ENCODE measurements at places on chromosomes 6 and 20. TPM values are rescaled to one million over a fixed set of nuclear protein-coding genes. Genes with fewer than 3 reads are reported as not detected.

GRCh38 chr6:166204852-166205650 lies 37.4 kb upstream of the TBXT start:
- no peaks in the 10 kb centered on the region for H3K4me1 ChIP-seq
- H3K27me3 ChIP-seq, result no peaks in the 10 kb centered on the region
- no peak for DNase-seq
- H3K27ac ChIP-seq, result no peak overlapping the region
- H3K4me3 ChIP-seq, result no peak overlapping the region

- H3K36me3 ChIP-seq, result no peaks in the 10 kb centered on the region
- no peaks in the 10 kb centered on the region for H3K27me3 ChIP-seq
- peaks cover 16% of the 10 kb centered on the region for H3K4me1 ChIP-seq
- H3K4me3 ChIP-seq, result no peak overlapping the region
- DNase-seq, result no peak
Measured at GRCh38 chr6:22926790-22927354, 357.5 kb downstream of the HDGFL1 start.

GRCh38 chr6:136784910-136785746 lies 7.1 kb downstream of the MAP3K5 start:
- peak; percentile 78 for DNase-seq
- peaks cover 13% of the 10 kb centered on the region for H3K4me1 ChIP-seq
- no peaks in the 10 kb centered on the region for H3K27me3 ChIP-seq
- no peak overlapping the region for H3K4me3 ChIP-seq

GRCh38 chr6:63897459-63897858 lies 261.9 kb downstream of the PHF3 start:
- no peaks in the 10 kb centered on the region for H3K36me3 ChIP-seq
- H3K27ac ChIP-seq, result no peak overlapping the region
- no peaks in the 10 kb centered on the region for H3K4me1 ChIP-seq
- H3K4me3 ChIP-seq, result no peak overlapping the region

DNA sequence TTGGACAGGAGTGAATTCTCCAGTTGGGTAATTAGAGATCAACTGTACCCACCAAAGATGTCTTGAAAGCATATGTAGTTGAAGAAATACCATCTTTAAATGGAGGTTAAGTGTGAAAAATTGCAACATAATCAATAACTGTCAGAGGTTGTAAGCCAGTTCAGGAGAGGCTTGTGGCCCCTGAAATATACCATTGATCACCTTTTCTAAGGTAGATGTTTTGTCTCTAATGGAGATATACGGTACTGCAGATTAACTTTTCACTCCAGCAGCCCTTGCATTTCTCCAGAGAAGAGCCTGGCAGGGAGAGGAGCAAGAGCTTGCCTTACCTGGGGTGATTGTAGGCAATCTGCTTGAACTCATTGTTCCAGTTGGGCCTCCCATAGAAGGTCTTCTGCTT lies 48.8 kb downstream of the NOX3 start:
- H3K4me3 ChIP-seq, result no peak overlapping the region
- H3K27me3 ChIP-seq, result no peaks in the 10 kb centered on the region
- H3K4me1 ChIP-seq, result no peaks in the 10 kb centered on the region
- no peak for DNase-seq
- no peaks in the 10 kb centered on the region for H3K36me3 ChIP-seq

- peaks cover 29% of the 10 kb centered on the region for H3K4me1 ChIP-seq
- no peak overlapping the region for H3K27ac ChIP-seq
- no peak for DNase-seq
- no peak overlapping the region for H3K4me3 ChIP-seq
- H3K27me3 ChIP-seq, result no peaks in the 10 kb centered on the region
- H3K36me3 ChIP-seq, result no peaks in the 10 kb centered on the region
Measured at GRCh38 chr6:122392564-122393350, 6.7 kb upstream of the HSF2 start.

GRCh38 chr6:63213325-63213724 lies 2.1 kb downstream of the FKBP1C start:
- H3K4me3 ChIP-seq, result no peak overlapping the region
- H3K27me3 ChIP-seq, result no peaks in the 10 kb centered on the region
- no peak overlapping the region for H3K27ac ChIP-seq
- H3K4me1 ChIP-seq, result no peaks in the 10 kb centered on the region
- DNase-seq, result no peak

DNA sequence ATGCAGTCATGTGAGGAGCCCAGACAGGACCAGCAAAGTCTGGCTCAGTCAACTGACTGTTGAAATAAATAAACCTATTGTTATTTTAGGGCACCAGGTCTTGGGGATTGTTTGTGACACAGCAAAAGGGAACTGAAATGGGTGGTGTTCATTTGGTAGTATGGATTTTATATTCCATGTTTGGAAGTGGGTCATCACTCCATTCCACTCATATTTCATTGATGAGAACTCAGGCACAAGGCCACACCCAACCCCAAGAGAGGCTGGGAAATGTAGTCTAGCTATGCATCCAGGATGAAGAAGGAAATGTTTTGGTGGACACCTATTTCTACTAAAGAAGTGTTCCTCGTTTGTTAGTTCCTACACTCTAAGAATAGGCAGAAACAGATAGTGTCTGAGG lies 64.9 kb upstream of the BTBD3 start:
- no peaks in the 10 kb centered on the region for H3K36me3 ChIP-seq
- no peak for DNase-seq
- no peaks in the 10 kb centered on the region for H3K27me3 ChIP-seq
- peaks cover 3% of the 10 kb centered on the region for H3K4me1 ChIP-seq

DNA sequence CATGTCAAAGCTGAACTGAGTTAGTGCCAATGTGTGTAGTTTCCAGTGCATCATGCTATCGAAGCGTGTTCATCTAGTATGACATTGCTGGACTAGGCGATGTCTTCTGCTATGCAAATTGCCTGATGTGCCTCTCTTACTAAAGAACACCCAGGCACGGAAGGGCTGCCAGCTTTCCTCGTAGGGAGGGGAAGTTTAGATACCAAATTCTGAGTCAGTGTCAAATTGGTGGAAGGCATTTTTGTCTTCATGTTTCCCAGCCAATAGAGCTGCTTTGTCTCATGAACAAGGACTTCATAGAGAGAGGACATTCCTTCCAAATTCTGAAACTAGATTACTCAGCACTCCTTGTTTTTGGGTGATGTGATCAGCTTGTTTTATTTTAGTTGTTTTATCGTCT lies 320.1 kb downstream of the BTBD3 start:
- H3K4me1 ChIP-seq, result peaks cover 35% of the 10 kb centered on the region
- no peaks in the 10 kb centered on the region for H3K27me3 ChIP-seq
- H3K4me3 ChIP-seq, result no peak overlapping the region
- DNase-seq, result peak; percentile 64

GSTA4 gene
- 21.0 TPM for total RNA-seq

DNA sequence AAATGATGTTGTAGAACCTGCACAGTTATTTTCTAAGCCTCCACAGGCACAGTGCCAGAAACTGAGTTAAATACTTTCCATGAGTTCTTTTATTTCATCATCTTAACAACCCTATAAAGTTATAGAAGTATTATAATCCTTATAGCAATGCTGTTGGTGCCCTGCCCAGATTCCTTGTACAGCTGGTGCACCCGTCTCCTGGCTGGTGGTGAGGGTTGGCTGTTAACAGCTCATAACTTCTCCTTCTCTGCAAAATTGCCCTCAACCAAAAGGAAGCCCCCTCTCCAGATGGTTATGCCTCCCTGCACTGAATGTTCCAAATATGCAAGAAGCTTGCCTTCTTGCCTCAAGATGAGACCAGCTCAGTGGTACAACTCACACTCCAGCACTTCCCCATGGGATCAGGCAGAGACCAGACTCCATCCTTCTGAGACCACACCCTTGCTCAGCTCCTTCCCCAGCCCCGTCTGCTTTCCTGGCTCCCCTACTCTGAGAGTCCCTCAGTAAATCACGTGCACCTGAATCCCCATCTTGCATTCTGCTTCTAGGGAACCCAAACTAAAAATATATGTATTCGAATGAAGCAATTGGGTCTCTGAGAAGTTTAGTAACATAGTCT lies 304.4 kb upstream of the PLCB4 start:
- H3K4me1 ChIP-seq, result peaks cover 17% of the 10 kb centered on the region
- peaks cover 38% of the 10 kb centered on the region for H3K36me3 ChIP-seq
- H3K27me3 ChIP-seq, result no peaks in the 10 kb centered on the region
- H3K27ac ChIP-seq, result peak overlapping the region; percentile 53
- peak; percentile 75 for DNase-seq

- DNase-seq, result no peak
- no peaks in the 10 kb centered on the region for H3K27me3 ChIP-seq
- H3K36me3 ChIP-seq, result no peaks in the 10 kb centered on the region
- no peaks in the 10 kb centered on the region for H3K4me1 ChIP-seq
- no peak overlapping the region for H3K27ac ChIP-seq
Measured at GRCh38 chr20:7716286-7716972, 223.8 kb downstream of the HAO1 start.

TMEM244 gene
- not detected for total RNA-seq

DNA sequence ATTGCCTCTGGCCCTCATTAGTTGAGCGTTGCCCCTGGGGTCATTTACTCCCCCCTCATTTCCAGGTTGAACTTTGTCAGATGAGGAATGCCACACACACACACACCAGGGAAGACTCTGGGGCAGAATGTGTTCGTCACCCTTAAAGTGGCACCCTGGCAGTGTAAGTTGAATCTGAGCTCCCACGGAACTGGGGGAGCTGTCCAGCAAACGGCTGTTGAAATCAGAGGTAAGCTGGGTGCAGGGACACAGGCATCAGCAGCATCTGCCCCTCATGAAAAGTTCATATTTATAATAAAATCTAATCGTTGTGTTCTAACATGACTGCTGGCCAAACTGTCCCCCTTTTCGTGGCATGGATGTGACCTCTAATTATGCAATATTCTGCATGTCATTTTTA lies 4.3 kb upstream of the MC3R start:
- no peak overlapping the region for H3K4me3 ChIP-seq
- no peaks in the 10 kb centered on the region for H3K36me3 ChIP-seq
- no peak overlapping the region for H3K27ac ChIP-seq
- H3K4me1 ChIP-seq, result no peaks in the 10 kb centered on the region

GRCh38 chr6:125546841-125547251 lies 202.6 kb upstream of the HEY2 start:
- H3K4me3 ChIP-seq, result no peak overlapping the region
- no peaks in the 10 kb centered on the region for H3K27me3 ChIP-seq
- DNase-seq, result no peak
- no peaks in the 10 kb centered on the region for H3K36me3 ChIP-seq
- no peaks in the 10 kb centered on the region for H3K4me1 ChIP-seq

DNA sequence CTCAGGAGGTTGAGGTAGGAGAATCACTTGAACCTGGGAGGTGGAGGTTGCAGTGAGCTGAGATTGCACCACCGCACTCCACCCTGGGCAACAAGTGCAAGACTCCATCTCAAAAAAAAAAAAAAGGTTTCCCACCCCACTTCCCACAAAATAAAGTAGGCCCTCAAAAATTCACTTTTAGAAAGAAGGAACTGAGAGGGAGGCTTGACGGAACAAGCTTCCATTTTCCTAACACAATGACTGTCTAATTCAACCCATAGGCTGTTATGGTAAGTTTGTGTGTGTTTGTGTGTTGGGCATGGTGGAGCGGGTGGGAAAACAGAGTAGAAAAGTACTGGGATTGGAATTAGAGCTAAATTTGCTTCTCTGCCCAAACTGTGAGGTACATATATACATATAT lies 98.4 kb upstream of the MAN1A1 start:
- no peaks in the 10 kb centered on the region for H3K27me3 ChIP-seq
- peaks cover 33% of the 10 kb centered on the region for H3K4me1 ChIP-seq
- DNase-seq, result no peak
- no peak overlapping the region for H3K27ac ChIP-seq

DNA sequence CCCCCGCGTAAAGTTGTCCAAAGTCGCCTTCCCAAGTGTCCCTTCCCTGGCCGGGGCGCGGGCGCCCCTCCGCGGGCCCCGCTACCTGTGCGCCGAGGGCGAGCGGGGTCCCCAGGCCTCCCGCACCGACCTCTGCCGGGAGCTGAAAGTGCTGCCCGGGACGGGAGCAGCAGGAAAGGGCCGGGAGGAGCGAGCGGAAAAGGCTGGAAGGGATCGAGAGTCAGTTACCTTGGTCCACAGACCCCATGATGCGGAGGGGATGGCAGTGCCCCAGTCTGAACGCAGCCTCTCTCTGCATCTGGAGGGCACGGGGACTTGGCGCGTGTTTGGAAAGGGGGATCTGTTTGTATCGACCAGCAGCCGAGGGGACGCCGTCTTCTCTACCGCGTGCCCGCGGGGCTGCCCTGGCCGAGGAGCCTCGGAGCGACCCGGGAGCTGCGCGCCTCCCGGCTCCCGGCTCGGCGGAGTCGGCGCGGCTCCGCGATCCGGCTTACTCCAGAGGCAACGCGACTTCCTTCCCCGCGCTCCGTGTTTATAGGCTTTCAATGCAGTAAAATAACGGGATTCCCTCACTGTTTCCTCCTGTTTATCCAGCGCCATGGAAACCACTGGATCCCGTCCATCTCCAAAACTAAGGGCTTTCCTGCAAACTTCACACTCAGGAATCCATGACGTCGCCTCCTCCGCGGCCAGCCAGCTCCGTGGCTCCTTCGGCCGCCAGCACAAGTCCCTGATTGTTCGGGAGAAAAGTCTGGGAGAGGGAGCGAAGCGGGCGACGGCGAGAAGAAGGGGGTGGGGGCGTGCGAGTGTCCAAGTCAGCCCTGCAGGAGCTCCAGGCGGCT lies 20.0 kb upstream of the NFATC2 start:
- peaks cover 47% of the 10 kb centered on the region for H3K4me1 ChIP-seq
- no peaks in the 10 kb centered on the region for H3K36me3 ChIP-seq
- no peaks in the 10 kb centered on the region for H3K27me3 ChIP-seq
- H3K4me3 ChIP-seq, result peak overlapping the region; percentile 57
- DNase-seq, result peak; percentile 94
- H3K27ac ChIP-seq, result peak overlapping the region; percentile 92

GRCh38 chr20:32089637-32090362 lies 19.7 kb upstream of the TM9SF4 start:
- H3K27me3 ChIP-seq, result no peaks in the 10 kb centered on the region
- H3K36me3 ChIP-seq, result no peaks in the 10 kb centered on the region
- H3K27ac ChIP-seq, result no peak overlapping the region
- no peak overlapping the region for H3K4me3 ChIP-seq
- no peaks in the 10 kb centered on the region for H3K4me1 ChIP-seq
- no peak for DNase-seq

DNA sequence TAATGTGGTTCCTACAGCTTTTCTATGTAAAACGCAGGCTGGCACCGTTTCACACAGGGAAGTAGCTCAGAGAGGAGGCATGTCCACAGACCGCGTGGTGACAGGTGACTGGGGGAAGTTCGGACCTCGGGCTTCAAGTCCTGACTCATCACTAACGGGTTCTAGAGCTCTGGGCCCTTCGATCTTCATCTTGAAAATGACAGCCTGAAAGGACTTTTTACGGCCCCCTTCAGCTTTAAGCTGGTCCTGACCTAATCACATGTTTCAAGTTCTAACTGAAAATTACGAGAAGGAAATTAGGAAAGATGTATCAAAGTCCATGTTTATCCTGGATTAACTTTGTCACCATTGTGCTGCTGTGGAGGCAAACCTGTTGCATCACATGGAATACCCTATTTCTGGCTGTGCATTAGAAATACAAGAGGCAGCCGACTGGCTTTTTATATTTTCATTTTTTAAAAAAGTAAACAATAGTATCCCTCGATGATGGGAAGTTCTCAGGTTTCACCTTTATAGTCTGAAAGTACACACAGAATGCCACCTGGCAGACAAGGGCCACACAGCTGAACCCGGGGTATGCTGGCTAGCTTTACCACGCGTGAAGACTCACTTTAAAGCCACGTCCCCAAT lies 2.0 kb downstream of the MAN1A1 start:
- no peaks in the 10 kb centered on the region for H3K27me3 ChIP-seq
- H3K4me1 ChIP-seq, result peaks cover 33% of the 10 kb centered on the region
- H3K27ac ChIP-seq, result peak overlapping the region; percentile 97
- DNase-seq, result peak; percentile 76

CD83 gene
- 1.1 TPM for total RNA-seq

LY6G6C gene
- total RNA-seq, result not detected

All from sigmoid colon (tissue), 7 donors.